T-helper 9 cell (primary cell): ENCODE measurements at places on chromosomes 7 and 10.

- DNase-seq = no peak
Measured at GRCh38 chr10:131018886-131019500, 292.5 kb downstream of the TCERG1L start.

- no peak for DNase-seq
Measured at GRCh38 chr10:115355162-115355760, 262.1 kb downstream of the ATRNL1 start.

- no peak for DNase-seq
Measured at GRCh38 chr10:94578790-94579189, 33.2 kb downstream of the HELLS start.

DNA sequence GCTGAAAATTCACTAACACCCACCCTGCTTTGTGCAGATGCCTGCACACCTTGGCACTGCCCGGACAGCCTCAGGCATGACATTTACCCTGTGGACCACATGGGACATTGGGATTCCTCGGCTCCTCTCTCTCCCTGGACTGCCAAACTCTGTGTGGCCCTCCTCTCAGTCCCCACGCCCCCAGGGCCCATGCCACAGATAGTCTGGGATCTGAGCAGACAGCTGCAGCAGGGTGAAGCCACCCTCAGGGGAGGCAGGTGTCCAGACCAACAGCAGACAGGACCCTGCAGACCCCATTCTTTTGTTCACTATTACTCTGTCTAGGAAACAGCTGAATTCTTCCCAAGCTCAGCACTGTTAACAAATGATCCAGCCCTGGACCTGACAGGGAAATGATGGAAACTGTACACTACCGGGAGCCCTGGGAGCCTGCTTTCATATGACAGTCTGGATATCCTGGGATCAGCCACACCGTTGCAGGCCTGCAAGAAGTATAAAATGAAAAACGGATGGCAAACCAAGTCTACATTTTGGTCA, 83.4 kb downstream of the VOPP1 start:
- no peak for DNase-seq

- no peak for DNase-seq
Measured at GRCh38 chr10:50857579-50857978, 27.8 kb downstream of the A1CF start.

GRCh38 chr7:91778416-91778815, 102.1 kb downstream of the MTERF1 start:
- no peak for DNase-seq

- DNase-seq = no peak
Measured at GRCh38 chr10:132645630-132646442, 108.2 kb downstream of the INPP5A start.

DNA sequence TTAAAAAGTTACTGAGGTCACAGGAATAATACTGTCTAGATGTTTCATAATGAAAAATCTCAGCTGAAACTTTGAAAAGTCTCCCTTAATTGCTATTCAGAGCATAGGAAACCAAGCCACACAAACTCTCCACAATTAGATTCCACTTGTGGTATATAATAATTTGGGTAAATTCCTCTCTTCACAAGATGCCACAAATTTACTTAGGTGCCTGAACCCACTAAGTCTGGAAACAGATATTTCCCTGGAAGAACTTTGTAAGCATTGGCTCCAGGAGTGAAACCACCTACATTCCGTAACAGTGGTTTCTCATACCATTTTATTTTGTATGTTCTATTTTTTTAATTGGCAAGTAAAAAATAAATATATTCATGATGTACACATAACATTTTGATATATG, 493.4 kb downstream of the SEMA3D start:
- no peak for DNase-seq

DNA sequence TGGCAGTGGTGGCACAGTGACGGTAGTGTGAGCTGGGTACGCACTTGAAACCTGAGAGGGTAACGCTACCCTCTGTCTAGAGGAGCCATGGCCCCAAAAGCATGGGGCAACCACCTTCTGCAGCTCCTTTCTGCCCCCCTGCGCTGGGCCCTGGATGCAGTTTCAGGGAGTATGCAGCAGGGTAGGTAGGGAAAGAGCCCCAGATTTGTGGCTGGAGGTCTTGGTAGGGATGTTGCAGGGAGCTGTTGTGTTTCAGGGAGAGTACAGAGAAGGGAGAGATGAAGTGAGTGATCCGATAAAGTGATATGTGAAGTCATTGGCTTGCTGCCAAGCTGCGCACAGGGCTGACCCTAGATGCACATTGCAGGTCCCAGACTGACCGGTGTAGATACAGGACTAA, 2.7 kb upstream of the PGAM2 start:
- DNase-seq = no peak

DNA sequence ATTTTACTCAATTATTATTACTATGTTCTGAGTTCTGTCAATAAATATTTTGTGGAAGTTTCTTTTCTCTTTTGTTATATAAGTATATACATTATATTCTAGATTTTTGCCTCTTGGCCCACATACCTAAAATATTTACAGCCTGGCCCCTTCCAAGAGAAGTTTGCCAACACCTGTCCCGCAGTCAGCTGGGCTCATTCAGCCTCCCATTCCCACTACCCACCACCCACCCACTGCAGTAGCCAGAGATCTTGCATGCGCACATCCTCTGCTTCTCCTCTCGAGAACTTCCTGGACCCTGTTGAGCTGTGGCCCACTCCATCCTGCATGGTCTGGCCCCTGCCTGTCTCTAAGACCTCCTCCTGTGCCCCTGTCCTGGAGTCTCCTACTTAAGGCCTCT, 33.6 kb downstream of the WIPF3 start:
- no peak for DNase-seq

DNA sequence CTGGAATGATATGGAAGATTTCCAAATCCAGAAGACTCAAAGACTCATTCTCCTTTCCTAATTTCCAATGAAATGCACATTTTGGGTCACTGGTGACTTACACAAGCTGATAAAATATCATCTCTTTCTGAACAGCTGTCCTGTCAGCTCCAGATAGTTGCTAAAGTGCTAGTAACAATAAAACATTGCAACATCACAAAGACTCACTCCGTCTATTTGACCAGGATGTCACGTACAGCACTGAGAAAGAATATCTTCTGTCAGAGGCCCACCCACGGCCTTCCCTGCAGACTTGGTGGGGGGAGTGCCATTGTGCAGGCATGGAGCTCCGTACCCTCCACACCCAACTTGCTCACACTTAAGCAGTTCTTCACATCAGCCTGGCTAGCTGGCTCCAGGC, 78.9 kb upstream of the EGR2 start:
- DNase-seq = no peak

GRCh38 chr7:118288098-118288497, 63.6 kb downstream of the ANKRD7 start:
- no peak for DNase-seq

DNA sequence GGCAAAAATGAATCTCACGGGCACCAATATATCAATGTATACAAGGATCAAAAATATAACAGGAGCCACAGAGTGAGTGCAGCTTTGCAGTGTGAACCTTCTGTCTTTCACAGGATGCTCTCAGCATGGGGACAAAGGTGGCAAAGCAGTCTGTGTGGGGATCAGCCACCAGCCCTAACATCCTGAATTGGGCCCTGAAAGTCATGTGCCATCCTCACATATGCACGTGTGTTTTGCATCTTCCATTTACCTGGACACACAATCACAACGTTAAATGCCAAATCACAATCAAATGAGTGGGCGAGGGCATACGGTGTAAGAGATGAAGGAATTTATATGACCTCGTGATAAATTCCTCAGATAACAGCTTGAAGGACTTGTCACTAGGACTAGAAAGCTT, 6.5 kb downstream of the TAS2R16 start:
- DNase-seq = no peak

DNA sequence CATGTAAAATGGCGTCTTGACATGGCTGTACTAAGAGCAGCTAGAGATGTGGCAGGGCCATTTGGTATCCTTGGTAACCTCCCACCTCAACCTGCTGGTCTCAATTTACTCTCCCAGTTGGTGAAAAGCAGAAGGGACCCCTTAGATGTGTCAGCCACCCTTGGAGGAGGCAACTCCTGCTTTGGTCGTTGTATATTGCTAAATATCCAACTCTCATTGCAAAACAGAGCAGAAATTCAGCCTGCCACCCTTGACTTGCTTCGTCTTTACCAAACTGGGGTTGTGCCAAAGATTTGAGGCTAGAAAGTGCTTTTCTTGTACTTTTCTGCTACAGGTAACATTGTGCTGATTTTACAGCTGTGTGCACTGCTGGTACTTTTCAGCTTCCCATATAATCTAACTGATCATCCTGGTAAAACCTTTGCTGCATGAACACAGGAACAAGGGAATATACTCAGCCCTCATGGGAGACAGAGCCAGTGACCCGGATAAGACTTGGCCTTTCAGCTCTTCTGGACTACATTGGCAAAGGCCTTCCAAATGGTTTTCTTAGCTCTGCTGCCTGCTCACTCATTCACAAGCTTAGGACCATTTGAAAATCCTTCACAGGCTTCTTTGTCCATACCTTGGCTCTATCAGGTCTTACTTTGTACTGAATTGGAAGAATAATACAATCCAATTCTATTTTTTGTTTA, 2.2 kb upstream of the VSTM4 start:
- DNase-seq = no peak

GRCh38 chr10:30127120-30127541, 67.7 kb upstream of the JCAD start:
- DNase-seq = no peak
